ENCODE measurements at places on chromosomes 6 and 20. TPM values are rescaled to one million over a fixed set of nuclear protein-coding genes. Genes with fewer than 3 reads are reported as not detected.

Gene KIF25
- not detected for total RNA-seq

Gene SLC22A2
- total RNA-seq: not detected

Gene ADTRP
- total RNA-seq: 5.3 TPM

Gene LY6G5B
- 1.7 TPM for total RNA-seq

Gene GTSF1L
- total RNA-seq: 0.32 TPM
